Kidney tubule cell (primary cell): ENCODE measurements at places on chromosomes 6 and 20.

- DNase-seq = no peak
Observed at GRCh38 chr6:21728141-21728540, 134.6 kb downstream of the SOX4 start.

DNA sequence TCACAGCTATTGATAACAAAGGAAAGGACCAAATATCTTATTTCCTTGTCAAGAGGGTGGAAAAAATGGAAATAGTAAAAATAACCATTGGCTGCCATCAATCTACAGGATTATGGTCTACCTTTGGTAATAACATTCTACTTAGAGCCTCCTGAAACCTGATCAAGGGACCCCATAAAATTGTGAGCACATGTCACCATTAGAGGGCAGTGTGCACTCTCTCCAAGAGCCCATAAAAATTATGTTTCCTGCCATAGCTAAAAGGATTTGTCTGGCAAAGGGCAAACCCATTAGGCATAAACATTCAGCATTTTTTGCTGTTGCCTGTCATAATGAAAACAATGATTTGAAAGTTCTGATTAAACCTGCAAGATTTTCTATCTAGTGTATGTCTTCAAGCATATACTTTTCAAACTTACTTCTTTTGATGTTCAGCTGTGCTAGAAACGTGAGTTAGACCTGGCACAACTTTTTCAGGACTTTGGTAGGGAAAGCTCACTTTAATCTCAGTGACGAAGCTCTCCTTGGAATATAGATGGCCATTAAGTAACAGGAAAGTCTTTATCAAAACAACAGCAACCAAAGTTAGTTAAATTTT lies 120.7 kb upstream of the ZFP64 start:
- peak; percentile 57 for DNase-seq

- DNase-seq = no peak
Observed at GRCh38 chr6:6091608-6092002, 84.9 kb upstream of the NRN1 start.

- no peak for DNase-seq
Observed at GRCh38 chr6:161254464-161255253, 19.2 kb downstream of the AGPAT4 start.

GRCh38 chr6:26123675-26123946 lies 36.4 kb downstream of the HFE start:
- no peak for DNase-seq

DNA sequence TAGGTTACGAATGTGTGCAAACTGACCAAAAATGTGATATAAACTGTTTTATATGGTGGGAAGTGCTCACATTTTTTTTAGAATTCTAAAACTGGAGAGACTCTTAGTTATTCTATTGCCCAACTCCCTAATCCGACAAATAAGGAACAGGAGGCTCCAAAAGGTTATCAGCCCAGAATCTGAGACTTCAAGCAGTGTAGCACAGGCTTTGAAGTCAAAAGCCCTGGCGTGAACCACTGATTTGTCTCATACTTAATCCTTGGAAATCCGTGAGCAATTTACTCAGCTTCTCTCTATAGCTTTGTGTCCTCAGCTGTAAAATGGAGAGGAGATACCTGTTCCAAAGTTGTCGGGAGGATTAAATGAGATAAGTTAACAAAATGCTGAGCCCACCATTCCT lies 368.8 kb upstream of the SASH1 start:
- DNase-seq = no peak

GRCh38 chr20:57707320-57707719 lies 2.5 kb downstream of the PMEPA1 start:
- DNase-seq = no peak

DNA sequence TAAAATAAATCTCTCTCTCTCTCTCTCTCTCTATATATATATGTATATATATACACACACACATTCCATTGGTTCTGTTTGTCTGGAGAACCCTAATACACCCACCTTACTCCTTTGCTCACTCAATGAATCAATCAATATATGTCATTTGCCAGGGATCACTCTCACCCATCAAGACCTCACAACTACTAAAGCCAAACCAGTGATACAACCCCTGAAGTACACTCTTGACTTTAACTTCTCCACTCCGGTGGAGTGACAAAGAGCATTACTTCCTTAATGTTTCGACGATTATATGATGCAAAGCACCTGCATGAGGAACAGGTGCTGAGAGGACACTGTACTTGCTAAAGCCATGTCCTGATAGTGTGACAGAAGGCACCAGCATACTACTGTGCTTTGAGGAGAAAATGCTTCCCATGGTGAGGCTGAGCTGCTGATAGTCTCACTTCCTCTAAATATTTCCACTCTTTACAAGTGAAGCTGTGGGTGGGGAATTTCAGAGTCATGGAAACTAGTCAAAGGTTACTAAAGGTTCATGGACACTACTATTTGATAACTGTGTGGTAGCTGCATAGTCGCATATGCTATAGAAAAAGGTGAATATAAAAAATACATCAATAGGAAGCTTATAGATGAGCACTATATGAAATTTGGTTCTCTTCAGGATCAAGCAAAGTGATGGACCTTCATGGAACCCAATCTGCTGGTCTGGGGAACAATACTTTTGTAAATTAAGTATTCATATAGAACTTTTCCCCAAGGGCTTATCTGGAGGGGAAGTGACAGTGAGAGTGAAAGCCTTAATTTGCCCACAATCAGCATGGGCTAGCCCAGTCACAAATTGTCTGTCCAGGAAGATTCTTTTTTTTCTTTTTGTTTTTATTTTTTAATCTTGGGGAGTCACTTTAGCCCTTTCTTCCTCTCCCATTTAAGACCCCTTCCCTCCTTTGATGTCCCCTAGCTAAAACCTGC lies 141.9 kb upstream of the NEDD9 start:
- no peak for DNase-seq

- DNase-seq = peak; percentile 73
Observed at GRCh38 chr6:3750317-3751076, 1.0 kb downstream of the PXDC1 start.

DNA sequence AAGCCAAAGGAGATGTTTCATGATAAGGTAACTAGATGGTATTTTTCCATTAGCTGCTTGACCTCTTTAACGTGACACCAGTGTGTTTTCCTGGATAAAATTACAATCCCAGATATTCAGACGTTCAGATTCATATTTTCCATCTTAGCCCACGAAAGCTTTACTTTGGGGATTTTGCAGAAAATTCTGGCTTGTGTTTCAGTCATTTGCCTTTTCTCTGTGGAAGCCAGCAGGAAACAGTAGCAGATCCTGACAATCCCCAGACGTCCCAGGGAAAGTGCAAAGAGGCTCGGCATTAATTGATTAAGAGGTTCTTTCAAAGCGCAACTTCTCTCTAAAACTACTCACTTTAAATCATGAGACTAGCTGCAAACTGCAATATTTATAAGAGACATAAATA lies 243.6 kb downstream of the UST start:
- no peak for DNase-seq

DNA sequence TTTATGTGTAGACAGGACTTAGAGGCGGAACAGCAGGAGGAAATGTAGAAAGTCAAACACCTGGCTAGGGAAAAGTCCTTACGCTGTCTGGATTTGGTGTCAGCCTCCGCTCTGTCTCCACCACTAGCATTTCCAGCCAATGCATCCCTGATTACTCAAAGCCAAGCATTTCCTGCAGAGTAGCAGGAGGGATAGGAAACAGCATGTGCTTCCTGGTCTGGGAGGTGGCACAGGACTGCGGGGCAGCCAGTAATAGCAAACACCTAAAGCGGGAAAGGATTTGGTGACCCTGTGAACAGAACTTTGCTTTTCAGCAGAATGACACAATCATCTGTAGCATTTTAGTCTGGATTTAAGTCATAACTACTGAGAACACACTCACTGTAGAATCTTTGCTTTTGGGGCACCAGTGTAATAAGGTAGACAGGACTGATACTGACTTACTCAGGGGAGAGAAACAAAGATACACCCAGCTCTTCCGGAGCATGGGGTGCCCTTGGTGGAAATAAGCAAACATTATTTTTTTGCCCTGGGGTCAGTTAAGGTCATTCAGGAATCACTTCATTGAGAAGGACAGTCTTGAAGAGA lies 133.3 kb upstream of the AHI1 start:
- DNase-seq = peak; percentile 51

DNA sequence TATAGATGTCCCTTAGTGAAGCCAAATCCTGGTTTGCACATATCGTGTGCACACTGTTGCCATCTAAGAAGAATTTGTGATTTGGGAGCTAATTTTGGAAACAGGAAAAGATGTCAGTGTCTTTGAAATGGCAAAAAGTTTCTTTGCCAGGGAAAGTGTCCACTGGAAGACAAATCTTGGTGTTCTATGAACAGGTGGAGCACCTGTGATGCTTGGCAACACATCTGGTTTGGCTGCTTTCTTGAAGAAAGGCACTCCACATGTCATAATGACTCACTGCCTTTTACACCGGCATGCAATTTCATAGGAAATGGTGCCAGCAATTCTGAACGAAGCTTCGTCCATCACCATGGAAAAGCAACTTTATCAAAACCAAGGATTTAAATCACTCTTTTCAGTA lies 1040.0 kb upstream of the MAP3K7 start:
- peak; percentile 2 for DNase-seq

GRCh38 chr6:48747471-48747870 lies 636.5 kb upstream of the PTCHD4 start:
- DNase-seq = no peak

GRCh38 chr6:133062696-133063306 lies 178.4 kb upstream of the EYA4 start:
- no peak for DNase-seq

GRCh38 chr6:131400779-131401496 lies 172.1 kb upstream of the ARG1 start:
- DNase-seq = no peak

- DNase-seq = no peak
Observed at GRCh38 chr6:165893431-165893830, 230.4 kb upstream of the PDE10A start.

- peak; percentile 68 for DNase-seq
Observed at GRCh38 chr6:127938701-127939100, 37.8 kb upstream of the THEMIS start.

DNA sequence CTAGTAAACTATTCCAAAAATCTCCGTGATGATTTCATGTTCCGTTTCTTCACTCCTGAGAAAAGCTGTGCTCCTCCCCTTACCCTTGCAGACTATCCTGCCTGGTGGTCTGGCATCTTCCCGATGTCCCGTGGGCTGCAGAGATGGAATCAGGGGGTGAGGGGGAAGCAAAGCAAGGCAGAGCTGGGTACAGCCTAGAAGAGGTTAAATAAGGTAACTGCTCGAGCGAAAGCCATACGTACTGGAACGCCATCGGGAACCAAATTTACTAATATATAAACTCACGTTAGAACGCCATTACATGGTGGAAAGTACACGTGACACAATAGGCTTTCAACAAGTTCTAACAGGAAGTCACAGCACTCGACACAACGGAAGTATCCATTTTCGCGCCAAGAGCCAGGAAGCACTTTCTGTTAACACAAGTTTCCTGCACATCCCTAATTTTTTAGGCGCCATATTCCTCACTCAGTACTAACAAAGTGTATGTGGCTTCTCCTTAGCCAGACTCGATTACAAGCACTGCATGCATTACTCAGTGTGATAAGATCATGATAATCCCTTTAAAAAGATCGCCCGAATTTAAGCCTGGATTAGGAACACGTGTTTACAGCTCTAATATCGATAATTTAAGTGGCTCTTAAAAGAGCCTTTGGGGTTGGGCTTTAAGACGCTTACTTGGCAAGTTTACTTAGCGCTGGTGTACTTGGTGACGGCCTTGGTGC lies 101.6 kb upstream of the PRSS16 start:
- DNase-seq = peak; percentile 81

- DNase-seq = peak; percentile 70
Observed at GRCh38 chr20:47922269-47922668, 137.0 kb upstream of the SULF2 start.

DNA sequence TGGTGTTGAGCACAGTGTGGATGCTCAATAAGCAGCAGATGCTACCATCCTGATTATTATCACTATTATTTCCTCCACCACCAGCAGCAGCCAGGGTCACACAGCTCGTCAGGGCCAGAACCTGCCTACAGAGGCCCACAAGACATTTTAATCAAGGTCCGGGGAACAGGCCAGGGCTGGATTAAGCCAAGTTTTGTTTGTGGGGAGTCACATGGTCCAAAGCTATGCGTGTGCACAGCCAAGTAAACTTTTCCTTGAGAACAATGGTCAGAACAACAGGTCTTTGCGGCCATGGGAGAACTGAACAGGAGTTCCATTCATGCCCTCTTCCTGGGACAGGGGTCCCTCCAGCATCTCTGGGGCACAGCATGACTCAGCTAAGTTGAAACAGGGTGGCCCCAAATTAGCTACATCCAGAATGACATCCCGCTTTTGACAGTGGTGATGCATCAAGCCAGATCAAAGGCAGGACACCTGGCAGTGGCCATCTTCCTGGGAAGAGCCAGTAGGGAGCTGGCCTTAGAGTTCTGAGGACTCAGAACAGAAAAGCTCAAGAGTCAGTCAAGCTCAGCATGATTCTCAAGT lies 11.7 kb downstream of the SNTA1 start:
- no peak for DNase-seq

DNA sequence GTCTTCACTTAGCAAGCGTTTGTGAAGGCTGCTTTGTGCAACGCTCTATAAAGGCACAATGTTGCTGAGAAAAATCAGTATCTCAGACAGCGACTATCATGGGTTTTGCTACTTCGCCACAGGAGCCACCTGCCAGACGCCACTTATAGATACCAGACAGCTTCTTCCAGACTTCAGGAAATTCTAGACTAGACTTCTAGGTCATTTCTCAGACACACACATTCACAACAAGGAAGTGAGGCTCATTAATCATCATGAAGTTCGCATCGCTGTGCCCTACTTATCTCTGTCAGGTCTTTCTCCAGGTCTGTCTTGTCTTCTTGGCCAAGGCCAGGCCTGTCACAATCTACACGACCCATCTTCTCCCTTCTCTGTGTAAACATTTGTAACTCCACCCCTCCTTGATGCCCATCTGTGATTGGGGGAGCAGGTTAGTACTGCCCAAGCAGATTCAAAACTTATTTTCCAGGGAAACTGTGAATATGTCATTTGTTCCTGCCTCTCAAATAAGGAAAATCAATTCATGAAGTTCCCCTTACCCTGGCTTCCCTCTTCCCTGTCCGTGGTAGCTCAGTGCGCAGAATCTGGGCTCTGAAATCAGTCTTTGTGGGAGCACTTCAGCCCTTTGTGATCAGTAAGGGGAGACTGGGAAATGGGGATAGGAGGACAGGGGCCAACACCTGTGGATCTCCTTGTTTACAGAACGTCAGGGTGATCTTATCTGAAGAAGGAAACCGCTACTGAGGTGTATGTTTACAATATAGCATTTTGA lies 115.5 kb downstream of the TNFAIP3 start:
- peak; percentile 48 for DNase-seq

- DNase-seq = no peak
Observed at GRCh38 chr6:12097791-12098190, 85.7 kb downstream of the HIVEP1 start.
